Stimulated activated CD4-positive, alpha-beta T cell treated with anti-CD3 and anti-CD28 coated beads, Interleukin-12 subunit alpha, Interleukin-12 subunit beta, amount 100 ng/mL, for 24 hours (primary cell): ENCODE measurements at places on chromosomes 2 and 18.

GRCh38 chr2:174717273-174717672, 47.0 kb downstream of the CHRNA1 start:
- DNase-seq: no peak

DNA sequence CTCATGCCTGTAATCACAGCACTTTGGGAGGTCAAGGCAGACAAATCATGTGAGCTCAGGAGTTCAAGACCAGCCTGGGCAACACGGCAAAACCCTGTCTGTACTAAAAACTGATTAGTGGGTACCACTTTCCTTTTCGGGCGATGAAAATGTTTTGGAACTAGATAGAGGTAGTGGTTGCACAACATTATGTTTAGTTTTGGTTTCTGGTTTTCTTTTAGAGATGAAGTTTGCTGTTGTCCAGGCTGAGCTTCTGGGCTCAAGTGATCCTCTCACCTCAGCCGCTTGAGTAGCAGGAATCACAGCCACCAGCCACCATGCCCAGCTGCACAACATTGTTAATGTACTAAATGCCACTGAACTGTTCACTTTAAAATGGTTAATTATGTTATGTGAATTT, 27.6 kb downstream of the AAK1 start:
- no peak for DNase-seq

DNA sequence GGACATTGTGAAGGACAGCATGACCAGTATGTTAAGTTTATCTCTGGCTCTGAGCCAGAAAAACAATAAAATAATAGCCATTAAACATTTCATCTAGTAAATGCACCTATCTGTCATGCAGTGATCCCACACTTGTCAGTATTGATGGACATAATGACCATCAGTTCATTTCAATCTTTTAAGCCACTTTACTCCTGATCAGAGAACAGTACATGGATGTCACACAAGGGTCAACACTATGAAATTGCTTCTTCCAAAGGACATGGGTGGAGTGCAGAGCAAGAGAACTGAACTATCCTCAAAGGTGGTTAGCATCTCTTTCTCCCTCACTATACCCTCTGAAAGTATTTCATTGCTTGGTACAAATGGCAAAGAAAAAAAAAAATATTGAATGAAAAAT, 816.0 kb upstream of the GYPC start:
- no peak for DNase-seq

GRCh38 chr2:37396890-37397565, 52.6 kb downstream of the QPCT start:
- DNase-seq: no peak

DNA sequence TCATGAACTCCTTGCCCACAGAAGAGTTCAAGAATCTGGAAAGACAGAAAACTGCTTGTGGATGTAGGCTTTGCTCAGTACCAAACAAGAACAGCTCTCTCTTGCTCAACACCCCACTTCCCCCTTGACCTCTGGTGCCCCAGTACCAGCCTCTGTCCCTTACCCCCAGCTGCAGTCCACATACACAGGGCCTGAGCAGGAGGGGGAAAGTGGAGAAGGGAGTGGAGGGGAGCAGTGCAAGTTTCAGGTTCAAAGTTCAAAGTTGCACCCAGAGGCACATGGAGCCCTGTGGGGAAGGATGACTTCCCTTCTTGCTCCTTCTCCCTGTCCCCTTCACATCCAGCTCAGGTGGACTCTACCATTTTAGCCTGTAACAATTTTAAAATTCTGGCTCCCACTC, 61.1 kb upstream of the LPIN2 start:
- no peak for DNase-seq

- no peak for DNase-seq
Measured at GRCh38 chr2:236793023-236794011, 223.7 kb downstream of the ACKR3 start.

DNA sequence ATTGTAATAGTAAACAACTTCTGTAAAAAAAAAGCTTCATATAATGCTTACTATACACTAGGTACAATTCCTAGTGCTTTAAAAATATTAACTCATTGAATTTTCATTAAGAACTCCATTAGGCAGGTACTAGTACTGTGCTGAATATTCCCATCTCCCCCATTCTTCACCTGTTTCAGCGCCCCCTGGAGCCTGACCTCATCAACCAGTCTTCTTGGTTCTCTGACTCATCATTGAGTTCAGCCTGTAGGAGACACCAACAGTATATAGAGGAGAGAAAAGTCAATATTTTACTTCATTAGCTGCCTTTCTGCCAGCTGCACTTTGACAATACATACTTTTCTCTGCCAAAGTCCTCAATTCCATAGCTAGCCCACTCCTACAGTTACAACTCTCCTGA, 1009.9 kb upstream of the KLHL29 start:
- no peak for DNase-seq

- DNase-seq: no peak
Measured at GRCh38 chr2:27495840-27496356, 741 bp upstream of the GCKR start.

DNA sequence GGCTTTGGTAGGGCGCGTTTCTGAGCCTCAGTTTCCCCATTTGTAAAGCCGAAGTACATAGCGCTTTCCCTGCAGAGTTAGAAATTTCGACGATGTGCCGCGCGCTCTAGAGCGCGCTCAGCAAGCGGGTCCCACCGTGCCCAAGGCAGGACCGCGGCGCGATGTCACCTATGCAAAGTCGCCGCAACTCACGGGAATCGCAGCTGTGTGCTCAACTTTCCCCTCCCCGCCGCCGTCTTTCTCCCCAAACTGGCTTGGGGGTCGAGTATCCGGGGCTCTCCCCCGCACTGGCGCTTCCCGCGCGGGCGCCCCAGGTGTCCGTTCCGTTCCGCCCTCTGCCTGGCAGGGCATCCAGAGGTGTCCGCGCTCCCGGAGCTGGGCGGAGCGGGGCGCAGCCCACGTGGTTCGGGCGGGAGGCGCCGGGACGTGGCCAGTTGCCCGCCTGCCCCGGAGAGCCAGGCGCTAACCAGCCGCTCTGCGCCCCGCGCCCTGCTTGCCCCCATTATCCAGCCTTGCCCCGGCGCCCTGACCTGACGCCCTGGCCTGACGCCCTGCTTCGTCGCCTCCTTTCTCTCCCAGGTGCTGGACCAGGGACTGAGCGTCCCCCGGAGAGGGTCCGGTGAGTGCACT, at the start of gene MLPH:
TSS of gene MLPH (plus strand) at position 433 of the 630 bp plus-strand sequence. CDS start 6,176 bp downstream, outside the sequence.
- no peak for DNase-seq

DNA sequence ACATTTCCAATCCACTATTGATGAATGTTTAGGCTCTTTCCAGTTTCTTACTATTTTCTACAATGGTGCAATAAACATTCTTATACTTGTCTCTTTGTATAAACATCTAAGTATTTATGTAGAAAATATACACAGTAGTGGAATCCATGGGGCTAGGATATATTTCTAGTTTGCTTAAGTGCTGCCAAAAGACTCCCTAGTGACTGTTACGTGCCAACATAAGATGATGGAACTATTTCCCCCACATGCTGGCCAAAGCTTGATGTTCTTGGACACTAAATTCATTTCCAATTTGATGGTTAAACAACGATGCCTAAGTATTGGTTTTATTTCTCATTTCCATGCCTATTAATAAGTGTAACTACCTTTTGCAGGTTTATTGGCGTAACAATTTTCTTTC, 378.4 kb upstream of the HNRNPA3 start:
- DNase-seq: no peak

DNA sequence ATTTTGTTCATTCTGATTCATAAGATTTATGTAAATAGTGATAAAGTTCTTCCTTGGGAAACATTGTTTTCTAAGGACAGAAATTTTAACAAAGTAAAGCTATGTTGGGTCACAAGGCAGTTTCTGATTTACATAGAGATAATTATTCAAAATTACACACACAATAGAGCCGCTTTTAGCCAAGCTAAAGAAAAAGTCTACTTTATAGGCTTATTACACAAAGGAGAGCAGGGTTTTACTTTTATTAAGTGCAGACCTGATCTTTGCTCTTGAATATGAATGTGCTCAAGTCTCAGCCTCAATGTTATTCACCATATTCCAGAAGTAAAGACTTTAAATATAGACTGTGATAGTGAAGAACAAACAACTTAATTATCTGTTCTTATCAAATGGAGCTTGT, 787.8 kb upstream of the LINC00305 start:
- no peak for DNase-seq

GRCh38 chr2:58158481-58158880, 82.6 kb downstream of the FANCL start:
- DNase-seq: no peak

GRCh38 chr2:120910164-120910563, 174.5 kb downstream of the GLI2 start:
- no peak for DNase-seq

- DNase-seq: no peak
Measured at GRCh38 chr2:110205660-110206455, 1.0 kb upstream of the NPHP1 start.

- no peak for DNase-seq
Measured at GRCh38 chr2:1488851-1489250, 75.6 kb downstream of the TPO start.

DNA sequence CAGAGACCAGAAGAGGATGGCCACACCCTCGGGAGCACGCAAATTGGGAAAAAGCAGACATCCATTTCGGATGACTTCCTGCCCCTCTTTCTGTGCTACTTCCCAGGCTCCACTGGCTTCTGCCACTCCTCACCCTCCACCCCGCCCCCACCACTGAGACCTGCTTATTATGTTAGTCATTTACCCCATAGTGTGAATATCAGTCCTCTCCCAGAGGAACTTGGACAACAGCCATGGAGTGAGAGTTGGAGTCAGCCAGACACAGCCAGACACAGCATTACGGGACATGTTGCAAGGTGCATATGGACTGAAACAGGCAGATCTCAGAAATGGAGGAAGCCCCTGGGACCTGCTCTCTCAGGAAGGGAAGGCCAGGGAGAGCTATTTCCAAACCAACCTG, 51.8 kb downstream of the CTIF start:
- no peak for DNase-seq

GRCh38 chr2:144382849-144383248, 137.1 kb downstream of the ZEB2 start:
- DNase-seq: no peak

DNA sequence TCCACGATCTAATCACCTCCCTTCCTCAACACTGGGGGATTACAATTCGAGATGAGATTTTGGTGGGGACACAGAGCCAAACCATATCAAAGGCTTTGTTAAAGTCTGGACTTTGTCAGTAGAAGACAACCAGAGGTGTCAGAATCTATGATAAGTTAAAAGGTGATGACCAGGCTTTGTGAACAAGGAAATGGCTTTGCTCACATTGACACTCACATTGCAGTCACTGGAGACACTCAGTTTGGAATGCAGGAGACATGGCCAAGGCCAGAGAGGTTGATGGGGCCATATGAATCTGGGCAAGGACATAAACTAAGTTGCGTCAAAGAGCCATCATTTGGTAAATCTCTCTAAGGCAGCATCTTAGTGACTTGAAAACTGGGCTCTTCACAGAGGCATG, 678.2 kb upstream of the FSHR start:
- DNase-seq: no peak

- no peak for DNase-seq
Measured at GRCh38 chr2:240256704-240257637, 116.5 kb upstream of the OTOS start.

GRCh38 chr18:37565101-37565976, at the start of gene CELF4:
TSS of gene CELF4 (minus strand) at chr18:37565798.
- DNase-seq: no peak

GRCh38 chr2:97963079-97963406, 32.7 kb downstream of the TMEM131 start:
- DNase-seq: no peak

GRCh38 chr2:235537186-235537585, 43.3 kb downstream of the AGAP1 start:
- no peak for DNase-seq

DNA sequence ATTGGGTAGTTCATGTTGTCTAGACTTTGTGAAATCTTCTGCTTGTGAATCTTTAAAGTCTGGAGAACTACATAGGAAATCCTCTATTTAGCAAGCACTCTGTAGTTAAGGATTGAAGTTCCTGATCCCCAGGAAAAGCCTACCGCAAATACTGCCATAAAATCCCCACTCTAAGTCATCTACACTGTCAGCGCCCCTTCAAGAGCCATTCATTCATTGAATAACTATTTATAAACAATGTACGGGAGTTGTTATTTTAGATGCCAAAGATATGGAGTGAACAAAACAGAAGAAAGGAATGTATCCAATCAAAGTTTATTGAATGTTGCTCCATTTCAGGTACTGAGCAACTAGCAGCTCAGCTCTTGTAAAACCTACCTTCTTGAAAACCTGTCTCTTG, 36.5 kb upstream of the SLC39A10 start:
- DNase-seq: no peak

- DNase-seq: no peak
Measured at GRCh38 chr2:31251018-31251417, 17.1 kb downstream of the EHD3 start.

GRCh38 chr2:24774373-24774772, 18.8 kb downstream of the PTRHD1 start:
- DNase-seq: no peak

- no peak for DNase-seq
Measured at GRCh38 chr2:25305775-25306174, 36.0 kb downstream of the DNMT3A start.

DNA sequence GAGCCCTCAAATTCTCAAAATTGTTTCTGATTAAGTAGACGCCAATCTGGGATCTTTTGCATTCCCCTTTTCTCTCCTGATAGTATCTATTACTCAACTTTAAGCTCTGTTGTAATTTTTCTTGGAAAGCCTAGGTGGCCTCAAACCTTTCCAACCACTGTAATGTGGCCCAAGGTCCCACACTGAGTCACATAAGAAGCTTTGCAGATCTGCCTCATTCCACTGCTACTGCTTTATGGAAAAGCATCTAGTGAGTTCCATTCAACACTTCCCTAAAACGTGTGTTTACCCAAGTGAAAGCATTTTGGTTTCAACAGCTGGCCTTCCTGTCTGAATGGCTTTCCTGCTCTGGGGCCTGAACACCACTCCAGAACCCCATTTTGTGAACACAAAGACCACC, 493.6 kb upstream of the SPHKAP start:
- no peak for DNase-seq

DNA sequence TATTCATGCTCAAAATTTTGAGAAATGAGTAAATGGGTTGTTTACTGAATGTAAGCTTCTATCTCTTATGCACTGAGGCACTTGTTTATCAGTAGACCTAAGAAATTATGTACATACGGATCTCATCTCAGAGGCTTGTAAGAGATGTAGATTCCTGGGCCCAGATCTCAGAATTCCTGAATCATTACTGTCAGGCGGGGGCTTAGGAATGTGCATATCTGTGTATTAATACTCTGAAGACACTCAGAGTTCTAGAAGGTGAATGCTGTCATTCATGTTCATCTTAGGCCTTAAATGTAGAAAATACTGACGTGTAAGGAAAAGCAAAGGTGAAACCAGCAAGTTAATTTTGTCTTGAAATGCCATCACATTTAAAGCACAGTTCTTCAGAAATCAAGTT, 169.6 kb downstream of the FMNL2 start:
- DNase-seq: no peak

DNA sequence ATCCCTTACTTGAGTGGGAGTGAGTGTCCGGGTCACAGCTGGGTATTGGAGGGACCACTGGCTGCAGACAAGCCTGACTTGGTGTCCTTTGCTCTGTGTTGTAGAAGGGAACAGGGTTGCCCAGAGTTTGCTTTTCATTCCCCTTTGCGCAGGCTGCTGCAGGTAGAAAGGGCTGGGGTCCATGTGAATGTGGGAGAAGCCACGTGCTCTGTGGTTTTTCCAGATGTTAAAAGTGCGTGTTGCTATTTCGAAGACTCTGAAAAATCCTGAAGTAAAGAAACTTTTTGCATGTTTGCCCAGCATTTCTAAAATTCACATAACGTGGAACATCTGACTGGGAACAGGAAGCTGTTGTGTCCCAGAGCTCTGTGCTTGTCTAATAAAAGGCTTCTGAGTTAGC, 28.8 kb downstream of the GLI2 start:
- DNase-seq: no peak

GRCh38 chr18:25052511-25052921, 299.4 kb downstream of the ZNF521 start:
- DNase-seq: no peak
